ENCODE measurements at places on chromosomes 16 and 17.

- DNase-seq: no peak
Observed at GRCh38 chr16:10165643-10166042, 16.6 kb downstream of the GRIN2A start.

- no peak for DNase-seq
Observed at GRCh38 chr16:10577305-10578202, 2.8 kb downstream of the EMP2 start.

DNA sequence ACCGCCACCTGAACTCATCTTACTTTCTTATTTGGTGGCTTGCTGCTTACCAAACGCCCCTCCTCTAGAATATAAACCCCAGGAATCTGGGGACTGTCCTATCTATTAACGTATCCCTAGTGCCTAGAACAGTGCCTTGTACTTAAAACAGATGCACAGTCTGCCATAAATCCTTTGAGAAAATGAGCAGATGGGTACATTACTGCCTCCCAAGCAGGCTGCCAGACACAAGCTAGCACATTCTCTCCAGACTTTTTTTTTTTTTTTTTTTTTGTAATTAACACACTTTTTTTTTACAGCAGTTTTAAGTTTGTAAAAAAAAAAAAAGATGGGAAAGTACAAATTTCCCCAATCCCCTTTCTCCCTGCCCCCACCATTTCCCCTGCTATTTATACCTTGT lies 57.3 kb upstream of the RPL38 start:
- DNase-seq: no peak

DNA sequence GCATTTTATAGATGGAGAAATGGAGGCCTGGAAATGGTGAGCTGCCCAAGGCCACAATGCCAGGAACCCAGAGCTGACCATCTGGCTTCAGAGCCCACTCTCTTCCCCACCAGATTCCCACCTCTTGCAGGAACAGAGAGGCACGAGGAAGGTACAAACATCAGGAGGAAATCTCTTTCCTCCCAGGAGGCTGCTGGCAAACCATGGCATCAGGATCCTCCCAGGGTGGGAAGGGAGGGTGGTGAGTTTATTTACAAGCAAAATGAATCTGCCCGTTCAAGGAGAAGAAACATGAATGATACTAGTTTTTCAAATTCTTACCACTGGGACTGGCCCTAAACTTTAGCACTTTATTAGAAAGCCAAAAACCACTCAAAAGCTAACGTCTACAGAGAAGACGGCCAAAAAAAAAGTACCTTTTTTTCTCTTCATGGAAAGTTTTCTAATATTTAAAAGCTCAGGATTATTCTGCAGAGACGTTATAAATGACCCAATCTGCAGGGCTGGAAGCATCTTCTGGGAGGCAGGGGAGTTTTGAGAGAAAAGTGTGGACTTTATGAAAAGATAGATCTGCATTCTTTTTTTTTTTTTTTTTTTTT lies 79.1 kb downstream of the NXN start:
- DNase-seq: no peak

DNA sequence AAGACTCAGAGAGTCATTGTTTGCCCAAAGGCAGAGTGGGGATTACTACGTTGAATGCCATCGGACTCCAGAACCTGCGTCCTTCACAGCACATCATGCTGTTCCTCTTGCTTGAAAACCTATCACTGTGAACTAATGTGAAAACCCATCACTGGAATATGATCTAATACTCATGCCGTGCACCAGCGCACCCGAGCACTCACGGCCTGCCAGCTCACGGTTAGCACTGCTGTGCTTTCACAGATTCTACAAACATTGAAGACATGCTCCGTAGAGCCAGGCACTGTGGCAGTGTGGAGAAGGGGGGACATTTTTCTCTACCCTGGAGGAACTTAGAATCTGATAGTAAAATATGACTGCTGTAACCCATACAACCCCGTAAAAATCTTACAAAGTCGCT lies 350.4 kb downstream of the C16orf95 start:
- DNase-seq: no peak
